ENCODE measurements at places on chromosomes 4 and X.

DNA sequence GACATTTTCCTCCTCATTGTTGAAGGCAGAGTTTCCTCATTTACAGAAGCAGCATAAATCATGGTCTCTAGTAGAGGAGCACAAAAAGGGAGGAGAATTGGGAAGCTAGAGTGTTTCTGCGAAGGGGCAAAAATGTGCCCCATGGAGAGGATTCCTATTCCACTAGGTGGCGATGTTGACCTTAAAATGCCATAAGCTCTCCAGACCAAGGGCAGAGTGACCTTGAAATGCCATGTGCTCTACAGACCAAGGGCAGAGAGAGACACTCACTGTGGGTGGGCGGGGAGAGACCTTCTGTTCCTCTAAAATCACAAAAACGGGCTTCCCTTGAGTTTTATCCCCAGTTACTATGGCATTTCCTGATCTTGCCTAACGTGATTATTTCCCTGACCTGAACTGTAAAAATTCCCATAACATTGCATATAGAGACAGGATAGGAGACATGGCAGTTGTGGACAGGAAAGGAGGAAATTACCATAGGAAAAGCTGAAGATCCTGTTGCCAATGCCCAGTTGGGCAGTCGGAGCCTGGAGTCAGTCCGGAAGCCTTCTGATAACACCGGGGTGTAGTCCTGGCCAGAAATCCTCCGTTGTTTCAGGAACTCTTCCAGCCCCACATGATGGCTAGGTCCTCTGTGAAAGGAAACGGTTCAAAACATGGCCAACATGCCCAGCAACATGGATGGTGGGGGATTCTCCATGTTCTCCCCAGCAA, 567.7 kb downstream of the MAGEB5 start:
- DNase-seq: peak; percentile 12

GRCh38 chrX:39945709-39946108, 152.0 kb downstream of the BCOR start:
- no peak for DNase-seq

- no peak for DNase-seq
Measured at GRCh38 chr4:151485541-151486131, 76.7 kb downstream of the FHIP1A start.

DNA sequence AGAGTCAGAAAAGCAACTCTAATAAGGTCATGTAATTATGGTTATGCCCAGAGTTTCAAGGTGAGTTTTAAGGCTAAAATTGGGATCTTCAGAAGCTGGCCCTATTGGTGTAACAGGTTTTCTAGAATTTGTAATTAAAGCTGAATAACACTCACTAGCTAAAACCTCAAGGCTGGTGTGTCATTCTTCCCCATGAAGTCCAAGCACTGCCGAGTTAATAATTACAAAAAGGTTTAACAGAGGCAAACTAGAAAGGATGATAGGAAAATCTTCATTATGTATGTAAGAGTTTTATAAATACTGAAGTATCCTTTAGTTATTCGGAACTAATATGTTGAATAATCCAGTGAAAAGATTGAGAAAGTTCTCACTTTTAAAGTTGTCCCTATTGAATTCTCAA, 34.3 kb downstream of the MXRA5 start:
- no peak for DNase-seq

DNA sequence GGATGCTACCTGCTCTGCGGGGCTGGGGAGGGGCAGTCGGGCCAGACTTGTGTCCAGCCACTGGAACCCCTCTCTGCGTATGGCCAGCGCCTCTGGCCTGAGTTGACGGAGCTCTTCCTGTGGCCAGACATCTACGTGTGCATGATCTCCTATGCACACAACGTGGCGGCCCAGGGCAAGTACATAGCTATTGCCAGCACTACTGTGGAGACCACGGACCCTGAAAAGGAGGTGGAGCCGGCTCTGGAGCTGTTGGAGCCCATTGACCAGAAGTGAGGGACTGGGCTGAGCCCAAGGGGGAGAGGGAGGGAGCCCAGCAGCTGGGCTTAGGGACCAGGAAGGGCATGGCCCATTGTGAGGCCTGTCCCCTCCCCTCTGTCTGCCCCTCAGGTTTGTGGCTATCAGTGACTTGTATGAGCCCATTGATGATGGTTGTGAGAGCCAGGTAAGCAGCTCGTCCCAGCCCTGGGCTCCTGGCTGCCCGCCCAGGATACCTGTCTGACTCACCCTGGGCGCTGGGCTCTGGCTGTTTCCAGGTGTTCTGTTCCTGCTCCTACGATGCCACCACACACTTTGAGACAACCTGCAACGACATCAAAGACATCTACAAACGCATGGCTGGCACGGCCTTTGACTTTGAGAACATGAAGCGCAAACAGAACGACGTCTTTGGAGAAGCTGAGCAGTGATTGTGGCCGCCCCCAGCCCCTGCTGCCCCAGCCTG, 1.8 kb upstream of the FAM50A start:
- no peak for DNase-seq

DNA sequence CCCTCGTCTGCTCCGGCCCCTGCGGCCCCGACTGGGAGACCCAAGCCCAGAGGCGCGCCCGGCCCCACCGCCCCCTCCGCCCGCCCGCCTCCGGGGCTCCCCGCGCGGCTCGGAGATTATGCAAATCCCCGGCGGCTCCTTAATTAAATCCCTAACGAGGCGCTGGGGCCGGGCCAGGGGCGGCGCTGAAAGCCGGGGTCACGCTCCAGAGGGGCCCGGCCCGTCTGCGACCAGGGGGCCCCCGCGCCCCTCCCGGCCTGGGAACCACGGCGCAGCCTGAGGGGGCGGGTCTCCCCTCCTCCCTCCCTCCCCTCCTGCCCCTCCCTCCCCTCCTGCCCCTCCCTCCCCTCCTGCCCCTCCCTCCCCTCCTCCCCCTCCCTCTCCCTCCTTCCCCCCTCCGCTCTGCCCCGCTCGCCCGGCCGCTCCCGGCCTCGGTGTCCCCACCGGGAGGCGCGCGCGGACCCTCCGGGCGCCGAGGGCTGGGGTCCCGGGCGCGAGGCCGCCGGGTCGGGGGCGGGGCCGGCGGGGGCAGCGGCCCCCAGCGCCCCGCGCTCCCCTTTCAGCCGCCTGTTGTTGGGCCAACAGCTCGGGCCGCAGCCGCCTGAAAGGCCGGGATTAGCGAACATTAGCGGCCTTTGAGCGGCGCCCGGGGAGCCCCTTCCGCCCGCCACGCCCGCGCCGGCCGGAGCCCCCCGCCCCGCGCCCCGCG, 25.9 kb upstream of the FGFR3 start:
- DNase-seq: no peak

DNA sequence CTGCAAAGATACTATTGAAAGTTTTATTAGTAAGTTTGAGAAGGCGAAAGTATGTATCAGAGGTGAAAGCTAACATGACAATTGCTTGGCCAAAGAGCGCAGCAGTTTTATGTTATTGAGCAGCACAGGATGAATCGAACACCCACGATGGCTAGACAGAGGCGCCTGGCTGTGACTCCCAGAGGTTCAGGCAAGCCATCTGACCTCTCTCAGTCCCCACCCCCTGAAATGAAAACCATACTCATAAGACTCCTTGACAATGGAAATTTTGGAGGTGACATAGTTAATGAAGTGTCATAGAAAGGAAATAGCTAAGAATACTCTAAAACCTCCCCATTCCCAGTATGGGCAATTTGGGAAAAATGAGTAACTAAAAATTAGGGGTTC, 70.6 kb downstream of the MGST2 start:
- DNase-seq: peak; percentile 23

DNA sequence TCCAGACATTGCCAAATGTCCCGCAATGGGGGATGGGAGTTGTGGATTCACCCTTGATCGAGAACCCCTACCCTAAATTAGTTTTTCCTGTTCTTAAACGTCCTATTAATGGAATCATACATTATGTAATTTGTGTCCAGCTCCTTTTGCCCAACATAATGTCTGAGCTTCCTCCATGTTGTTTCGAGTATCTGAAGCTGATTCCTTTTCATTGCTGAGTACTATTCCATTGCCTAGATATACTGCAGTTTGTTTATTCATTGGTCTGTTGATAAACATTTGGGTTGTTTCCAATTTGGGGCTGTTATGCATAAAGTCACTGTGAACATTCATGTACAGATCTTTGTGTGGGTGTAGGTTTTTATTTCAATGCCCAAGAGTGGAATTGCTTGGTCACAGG, 251.3 kb downstream of the BCOR start:
- no peak for DNase-seq

- no peak for DNase-seq
Measured at GRCh38 chr4:3339577-3339976, 46.8 kb downstream of the RGS12 start.

DNA sequence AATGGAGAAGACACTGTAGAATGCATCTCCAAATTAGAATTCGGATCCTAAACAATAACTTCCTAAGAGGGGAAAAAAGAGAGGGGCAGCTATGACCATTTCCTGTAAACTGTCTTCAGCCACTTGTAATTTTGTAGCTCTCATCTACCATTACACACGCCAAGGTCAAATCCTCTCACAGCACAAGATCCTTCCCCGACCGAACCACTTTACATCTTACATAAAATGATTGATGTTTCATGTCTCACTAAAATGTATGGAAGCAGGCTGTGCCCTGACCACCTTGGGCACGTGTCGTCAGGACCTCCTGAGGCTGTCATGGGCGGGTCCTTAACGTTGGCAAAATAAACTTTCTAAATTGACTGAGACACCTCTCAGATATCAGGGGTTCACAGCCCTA, 24.1 kb upstream of the PBDC1 start:
- DNase-seq: peak; percentile 24

- DNase-seq: no peak
Measured at GRCh38 chrX:22249371-22249770, 23.3 kb upstream of the CBLL2 start.

DNA sequence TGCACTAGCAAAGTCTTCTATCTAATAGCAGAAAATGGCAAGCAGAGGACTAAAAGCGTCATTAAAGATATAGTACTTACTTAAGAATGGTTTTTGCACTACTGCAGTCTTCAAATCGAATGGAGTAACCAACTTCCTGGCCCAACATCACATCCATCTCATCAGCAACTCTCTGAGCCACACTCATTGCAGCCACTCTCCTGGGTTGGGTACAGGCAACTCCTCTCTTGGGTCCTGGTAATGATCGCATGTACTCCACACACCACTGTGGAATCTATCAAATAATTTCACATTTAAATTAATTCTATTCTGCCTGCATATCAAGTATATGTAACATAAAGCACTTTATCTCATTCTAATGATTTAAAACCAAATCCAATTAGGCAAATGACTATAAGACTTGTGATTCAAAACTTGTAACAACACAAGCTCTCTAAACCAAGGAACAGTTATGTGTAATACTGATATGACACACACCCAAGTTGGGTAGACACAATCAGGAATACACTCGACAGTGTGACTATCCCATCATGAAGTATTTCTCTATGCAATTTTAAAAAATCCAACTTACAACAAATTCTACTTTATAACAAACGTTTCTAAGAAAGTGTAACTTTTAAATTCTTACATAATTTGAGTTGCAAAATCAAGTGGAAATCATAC, 13.6 kb downstream of the DHX15 start:
- DNase-seq: no peak

GRCh38 chr4:185384930-185385331, 10.8 kb downstream of the LRP2BP start:
- no peak for DNase-seq

- no peak for DNase-seq
Measured at GRCh38 chrX:17030092-17030491, 83.6 kb downstream of the REPS2 start.

DNA sequence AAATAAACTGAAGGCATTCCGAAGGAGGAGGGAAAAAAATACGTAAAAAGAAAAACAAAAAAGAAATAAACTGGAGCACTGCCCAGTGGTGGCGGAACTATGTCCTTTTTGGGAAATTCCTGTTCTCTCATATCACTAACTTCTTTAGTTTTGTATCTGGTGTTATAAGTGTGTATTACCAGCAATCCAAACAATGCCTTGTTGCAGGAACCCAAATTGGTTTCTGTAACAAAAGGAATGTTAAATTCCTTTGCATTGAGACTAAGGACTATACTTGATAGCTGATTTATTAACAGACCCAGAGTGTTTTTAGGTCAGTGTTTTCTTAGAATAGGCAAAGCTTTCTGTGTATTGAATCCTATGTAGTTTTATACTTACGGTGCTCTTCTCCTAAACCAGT, 6.6 kb downstream of the CCNG2 start:
- DNase-seq: no peak

DNA sequence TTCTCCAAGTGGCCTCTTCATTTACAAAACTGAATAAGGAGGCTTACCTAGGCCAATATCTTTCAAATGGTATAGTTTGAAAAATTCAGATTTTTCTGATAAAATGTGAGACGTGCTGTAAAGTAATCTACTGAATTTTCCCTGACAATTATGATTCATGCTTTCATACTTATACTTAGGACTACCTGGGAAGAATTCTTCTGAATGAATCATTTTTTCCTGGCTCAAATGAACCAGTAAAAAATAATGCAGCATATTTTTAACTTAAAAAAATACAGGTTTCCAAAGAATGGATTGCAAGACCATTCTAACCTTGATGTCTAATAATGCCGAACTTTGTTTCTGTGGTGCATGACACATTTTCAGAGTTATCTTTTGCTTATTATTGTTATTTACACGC, 375.4 kb downstream of the ZNF674 start:
- DNase-seq: no peak

GRCh38 chr4:174707051-174707676, 121.9 kb downstream of the GLRA3 start:
- DNase-seq: no peak

GRCh38 chr4:27894951-27895350, 1034.3 kb downstream of the STIM2 start:
- no peak for DNase-seq

- no peak for DNase-seq
Measured at GRCh38 chrX:94662689-94663088, 988.7 kb downstream of the FAM133A start.

DNA sequence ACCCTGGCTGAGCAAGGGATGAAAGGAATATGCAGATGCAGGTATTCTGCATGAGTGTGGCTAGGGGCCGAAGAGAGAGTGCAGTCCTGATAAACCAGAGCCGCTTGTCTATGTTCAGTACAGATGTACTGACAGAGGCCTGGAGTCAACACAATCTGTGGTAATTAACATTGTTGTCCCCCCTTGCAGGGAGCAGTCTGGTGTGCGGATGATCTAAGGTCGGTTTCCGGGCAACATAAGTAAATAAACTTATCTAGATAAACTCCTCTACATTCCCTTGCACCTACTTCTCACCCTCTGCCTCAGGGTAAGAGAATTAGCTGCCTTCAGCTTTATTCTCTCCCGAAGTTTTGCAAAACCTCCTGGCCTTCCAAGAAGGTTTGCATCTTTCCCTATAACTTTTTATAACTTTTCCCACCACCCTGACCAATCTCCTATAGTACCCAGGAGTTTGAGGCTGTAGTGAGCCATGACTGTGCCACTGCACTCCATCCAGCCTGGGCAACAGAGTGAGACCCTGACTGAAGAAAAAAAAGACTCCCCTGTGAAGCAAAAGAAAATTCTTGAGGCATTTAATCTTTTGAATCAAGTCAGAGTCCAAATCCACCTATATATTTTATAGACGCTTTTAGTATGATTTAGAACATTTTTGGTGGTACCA, 26.6 kb downstream of the SNX25 start:
- DNase-seq: no peak

GRCh38 chrX:46258356-46258755, 286.9 kb downstream of the ZNF674 start:
- DNase-seq: no peak

Data from SK-N-DZ (cell line).